ENCODE measurements at places on chromosomes 1 and 21.

- H3K4me1 ChIP-seq, result peaks cover 2% of the 10 kb centered on the region
- peaks cover 9% of the 10 kb centered on the region for H3K27me3 ChIP-seq
- no peaks in the 10 kb centered on the region for H3K36me3 ChIP-seq
- H3K4me3 ChIP-seq, result no peak overlapping the region
- H3K27ac ChIP-seq, result no peak overlapping the region
- no peak for DNase-seq
Observed at GRCh38 chr1:182122256-182122912, 60.9 kb upstream of the ZNF648 start.

- H3K36me3 ChIP-seq, result no peaks in the 10 kb centered on the region
- H3K27me3 ChIP-seq, result no peaks in the 10 kb centered on the region
- no peak for DNase-seq
- H3K4me3 ChIP-seq, result no peak overlapping the region
- no peaks in the 10 kb centered on the region for H3K4me1 ChIP-seq
Observed at GRCh38 chr1:196075621-196076020, 532.6 kb downstream of the KCNT2 start.

- no peak for DNase-seq
- no peaks in the 10 kb centered on the region for H3K36me3 ChIP-seq
- no peak overlapping the region for H3K4me3 ChIP-seq
- no peaks in the 10 kb centered on the region for H3K27me3 ChIP-seq
Observed at GRCh38 chr21:24424776-24425175, 1182.5 kb downstream of the MRPL39 start.

DNA sequence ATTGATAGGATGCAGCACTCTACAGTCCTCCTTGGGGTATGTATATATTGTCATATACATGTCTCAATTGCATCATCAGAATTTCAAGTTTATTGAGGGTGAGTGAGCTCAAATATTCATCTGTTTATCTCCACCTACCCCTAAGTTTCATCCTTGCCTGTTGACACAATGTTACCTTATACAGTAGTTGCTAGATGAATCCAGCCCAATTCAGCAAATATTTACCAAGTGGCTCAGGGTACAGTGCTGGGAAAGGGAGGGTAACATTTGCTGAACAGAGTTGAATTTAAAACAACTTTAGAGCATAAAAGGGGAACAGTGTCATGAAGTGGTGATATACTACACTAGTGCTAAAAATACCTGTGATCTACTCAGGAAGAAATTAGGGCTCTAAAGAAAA, 14.4 kb downstream of the ELAVL4 start:
- H3K27ac ChIP-seq, result no peak overlapping the region
- no peak for DNase-seq
- H3K27me3 ChIP-seq, result no peaks in the 10 kb centered on the region
- H3K36me3 ChIP-seq, result no peaks in the 10 kb centered on the region

GRCh38 chr1:41169799-41170180, 72.3 kb downstream of the SCMH1 start:
- H3K4me1 ChIP-seq, result no peaks in the 10 kb centered on the region
- H3K27me3 ChIP-seq, result no peaks in the 10 kb centered on the region
- DNase-seq, result no peak

DNA sequence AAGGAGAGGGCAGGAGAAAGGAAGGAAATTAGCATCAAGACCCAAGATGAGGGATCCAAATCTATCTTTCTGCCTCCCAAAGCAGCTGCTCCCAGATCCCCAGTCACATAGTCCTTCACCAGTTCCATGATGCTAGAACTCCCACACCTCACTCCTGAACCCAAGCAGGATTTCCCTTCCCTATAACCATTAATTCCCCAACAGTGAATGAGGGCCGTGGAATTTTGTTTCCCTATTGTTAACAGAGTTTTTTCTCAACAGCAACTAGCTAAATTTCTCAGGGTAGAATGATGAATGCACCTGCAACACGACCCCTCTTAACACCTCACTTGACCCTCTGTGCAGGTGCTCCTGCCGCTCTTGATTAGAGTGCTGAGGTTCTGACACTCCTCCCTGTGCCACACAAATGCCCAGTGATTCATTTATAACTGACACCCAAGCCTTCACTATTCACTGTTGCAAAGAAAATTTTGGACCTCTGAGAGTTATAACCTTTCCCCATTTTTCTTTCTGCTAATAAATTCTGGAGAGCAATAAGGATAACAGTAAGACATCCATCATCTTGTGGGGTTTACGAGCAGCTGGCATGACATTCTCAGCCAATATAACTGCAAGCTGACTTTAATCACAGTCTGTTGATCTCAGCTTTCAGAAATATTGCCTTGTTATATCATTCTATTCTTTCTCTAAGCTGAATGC, 25.4 kb upstream of the NPL start:
- H3K4me1 ChIP-seq, result no peaks in the 10 kb centered on the region
- H3K36me3 ChIP-seq, result no peaks in the 10 kb centered on the region
- no peak for DNase-seq
- no peak overlapping the region for H3K27ac ChIP-seq
- H3K4me3 ChIP-seq, result no peak overlapping the region

- no peak overlapping the region for H3K4me3 ChIP-seq
- H3K27ac ChIP-seq, result no peak overlapping the region
- DNase-seq, result no peak
- H3K4me1 ChIP-seq, result no peaks in the 10 kb centered on the region
- no peaks in the 10 kb centered on the region for H3K27me3 ChIP-seq
Observed at GRCh38 chr21:29265690-29266479, 32.8 kb upstream of the BACH1 start.

GRCh38 chr1:5728663-5729355, 263.4 kb downstream of the NPHP4 start:
- DNase-seq, result no peak
- H3K27me3 ChIP-seq, result no peaks in the 10 kb centered on the region
- H3K36me3 ChIP-seq, result no peaks in the 10 kb centered on the region
- no peaks in the 10 kb centered on the region for H3K4me1 ChIP-seq
- H3K4me3 ChIP-seq, result no peak overlapping the region
- no peak overlapping the region for H3K27ac ChIP-seq

- no peaks in the 10 kb centered on the region for H3K36me3 ChIP-seq
- DNase-seq, result no peak
- no peaks in the 10 kb centered on the region for H3K27me3 ChIP-seq
- no peak overlapping the region for H3K27ac ChIP-seq
- H3K4me3 ChIP-seq, result no peak overlapping the region
Observed at GRCh38 chr1:212565079-212565478, 43.5 kb upstream of the ATF3 start.

- peak; percentile 98 for DNase-seq
- H3K4me3 ChIP-seq, result peak overlapping the region; percentile 80
- no peaks in the 10 kb centered on the region for H3K27me3 ChIP-seq
- peak overlapping the region; percentile 84 for H3K27ac ChIP-seq
Observed at GRCh38 chr1:174999216-174999935, 371 bp upstream of the CACYBP start.

GRCh38 chr1:229844675-229845074, 218.6 kb downstream of the URB2 start:
- H3K4me3 ChIP-seq, result no peak overlapping the region
- DNase-seq, result no peak
- no peak overlapping the region for H3K27ac ChIP-seq
- no peaks in the 10 kb centered on the region for H3K4me1 ChIP-seq
- peaks cover 3% of the 10 kb centered on the region for H3K27me3 ChIP-seq
- H3K36me3 ChIP-seq, result no peaks in the 10 kb centered on the region

DNA sequence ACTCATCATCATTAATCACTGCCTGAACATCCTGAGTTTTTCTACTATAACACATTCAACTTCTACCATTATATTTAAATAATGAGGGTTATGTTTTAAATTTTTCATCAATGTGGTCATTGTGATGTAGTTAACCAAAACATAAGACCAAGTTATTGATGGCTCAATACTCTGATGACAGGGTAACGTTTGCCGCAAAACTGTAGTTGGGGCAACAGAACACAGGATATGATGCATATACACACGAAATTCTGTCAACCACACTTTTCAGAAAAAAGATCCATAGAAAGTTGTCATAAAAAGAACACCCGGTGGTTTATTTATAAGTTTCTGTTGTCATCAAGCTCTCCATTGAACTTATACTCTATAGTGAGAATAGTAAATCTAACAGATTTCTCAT, 121.7 kb upstream of the COL11A1 start:
- no peaks in the 10 kb centered on the region for H3K4me1 ChIP-seq
- DNase-seq, result no peak
- no peak overlapping the region for H3K4me3 ChIP-seq
- H3K27ac ChIP-seq, result no peak overlapping the region

- H3K27ac ChIP-seq, result no peak overlapping the region
- no peaks in the 10 kb centered on the region for H3K27me3 ChIP-seq
- no peak overlapping the region for H3K4me3 ChIP-seq
- DNase-seq, result no peak
Observed at GRCh38 chr21:43015906-43016540, 41.7 kb downstream of the PKNOX1 start.

DNA sequence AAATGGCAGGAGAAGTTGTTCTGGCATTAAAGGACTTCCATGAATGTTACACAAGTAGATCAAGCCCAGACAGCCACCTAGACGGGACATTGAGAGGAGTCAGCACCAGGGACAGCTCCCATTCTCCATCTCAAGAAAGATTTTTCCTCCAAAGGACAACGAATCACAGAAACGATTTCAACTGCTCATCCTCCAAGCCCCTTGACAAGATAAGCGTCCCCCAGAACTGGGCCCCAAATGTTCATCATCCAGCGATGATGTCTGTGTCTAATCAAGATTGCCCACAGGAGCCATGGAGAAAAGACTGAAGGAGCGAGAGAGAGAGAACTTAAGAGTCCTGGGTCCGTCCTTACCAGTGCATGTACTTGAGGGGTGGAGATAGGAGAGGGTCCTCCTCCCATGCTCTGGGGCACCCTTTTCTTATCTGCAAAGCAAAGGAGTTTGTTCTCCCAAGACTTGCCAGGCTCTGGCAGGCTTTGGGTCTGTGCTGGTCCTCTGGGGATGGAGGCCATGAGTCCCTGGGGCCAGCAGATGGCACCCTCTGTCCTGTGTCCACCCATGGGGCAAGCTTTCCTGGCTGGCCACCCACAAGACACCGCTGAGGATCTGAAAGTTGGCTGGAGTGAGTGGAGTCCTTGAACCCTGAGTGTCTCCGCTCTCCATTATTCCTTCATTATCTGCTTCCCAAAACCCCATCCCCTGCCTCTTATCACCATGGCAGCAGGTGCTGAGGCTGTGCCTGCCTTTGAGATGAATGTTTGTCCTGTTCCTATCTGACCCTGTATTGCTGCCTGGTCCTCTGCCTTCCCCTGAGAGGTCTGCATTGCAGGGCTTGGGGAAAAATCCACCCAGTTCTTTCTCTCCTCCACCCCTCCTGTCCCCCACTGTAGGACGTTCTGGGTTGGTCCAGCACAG, 164.6 kb downstream of the ACTL8 start:
- DNase-seq, result peak; percentile 73
- no peak overlapping the region for H3K27ac ChIP-seq
- no peaks in the 10 kb centered on the region for H3K27me3 ChIP-seq
- no peak overlapping the region for H3K4me3 ChIP-seq
- H3K36me3 ChIP-seq, result no peaks in the 10 kb centered on the region

GRCh38 chr1:236144033-236144432, 1.7 kb downstream of the GPR137B start:
- H3K36me3 ChIP-seq, result no peaks in the 10 kb centered on the region
- no peak overlapping the region for H3K4me3 ChIP-seq
- peaks cover 2% of the 10 kb centered on the region for H3K27me3 ChIP-seq
- peaks cover 11% of the 10 kb centered on the region for H3K4me1 ChIP-seq
- no peak overlapping the region for H3K27ac ChIP-seq
- DNase-seq, result no peak

GRCh38 chr1:174074757-174075156, 52.6 kb upstream of the RC3H1 start:
- no peaks in the 10 kb centered on the region for H3K36me3 ChIP-seq
- peaks cover 1% of the 10 kb centered on the region for H3K4me1 ChIP-seq
- DNase-seq, result no peak
- no peak overlapping the region for H3K27ac ChIP-seq

DNA sequence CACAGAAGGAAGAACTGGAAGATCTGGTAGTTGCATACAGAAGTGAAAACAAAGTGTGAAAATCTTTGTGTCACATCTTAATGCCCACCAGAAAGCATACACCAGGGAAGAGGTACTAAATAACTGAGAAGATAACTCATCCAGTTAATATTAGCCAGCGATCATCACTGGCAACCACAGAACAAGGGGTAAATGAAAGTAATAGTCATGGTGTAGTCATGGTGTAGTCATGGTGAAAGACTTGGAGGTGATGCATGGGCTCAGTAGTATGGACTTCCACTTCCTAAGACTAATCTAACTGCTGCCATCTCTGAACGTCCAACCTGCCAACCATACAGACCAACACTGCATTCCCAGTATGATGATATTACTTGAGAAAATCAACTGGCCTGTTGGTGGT, 481.2 kb upstream of the NR5A2 start:
- no peaks in the 10 kb centered on the region for H3K27me3 ChIP-seq
- H3K4me1 ChIP-seq, result no peaks in the 10 kb centered on the region
- no peak overlapping the region for H3K27ac ChIP-seq
- H3K36me3 ChIP-seq, result no peaks in the 10 kb centered on the region

- H3K4me1 ChIP-seq, result no peaks in the 10 kb centered on the region
- peaks cover 16% of the 10 kb centered on the region for H3K36me3 ChIP-seq
- no peaks in the 10 kb centered on the region for H3K27me3 ChIP-seq
- DNase-seq, result no peak
- no peak overlapping the region for H3K4me3 ChIP-seq
Observed at GRCh38 chr21:45533846-45534635, 8.2 kb downstream of the SLC19A1 start.

GRCh38 chr1:64878931-64879611, 87.3 kb downstream of the JAK1 start:
- peaks cover 2% of the 10 kb centered on the region for H3K27me3 ChIP-seq
- H3K27ac ChIP-seq, result no peak overlapping the region
- H3K4me3 ChIP-seq, result no peak overlapping the region
- peaks cover 2% of the 10 kb centered on the region for H3K4me1 ChIP-seq
- peaks cover 14% of the 10 kb centered on the region for H3K36me3 ChIP-seq

- H3K36me3 ChIP-seq, result no peaks in the 10 kb centered on the region
- DNase-seq, result no peak
- H3K4me3 ChIP-seq, result no peak overlapping the region
Observed at GRCh38 chr1:200628223-200628881, 7.8 kb upstream of the KIF14 start.

DNA sequence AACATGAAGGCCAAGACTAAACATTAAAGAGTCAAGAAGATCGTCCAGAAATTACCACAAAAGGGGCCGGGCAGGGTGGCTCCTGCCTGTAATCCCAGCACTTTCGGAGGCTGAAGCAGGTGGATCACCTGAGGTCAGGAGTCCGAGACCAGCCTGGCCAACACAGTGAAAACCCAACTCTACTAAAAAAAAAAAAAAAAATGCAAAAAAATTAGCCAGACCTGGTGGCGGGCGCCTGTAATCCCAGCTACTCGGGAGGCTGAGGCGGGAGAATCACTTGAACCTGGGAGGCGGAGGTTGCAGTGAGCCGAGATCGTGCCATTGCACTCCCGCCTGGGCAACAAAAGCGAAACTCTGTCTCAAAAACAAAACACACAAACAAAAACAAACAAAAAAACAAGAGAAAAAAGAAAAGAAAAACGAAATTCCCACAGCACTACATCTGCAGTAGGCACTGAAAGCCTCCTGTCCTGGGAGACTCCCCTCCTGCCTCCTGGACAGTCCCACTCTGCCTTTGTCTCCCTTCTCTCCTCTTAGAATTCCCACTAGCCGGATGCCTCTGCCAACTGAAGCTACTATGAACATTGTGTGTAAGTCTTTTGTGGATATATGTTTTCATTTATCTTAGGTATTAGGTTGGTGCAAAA, 17.7 kb upstream of the RIPK4 start:
- no peaks in the 10 kb centered on the region for H3K4me1 ChIP-seq
- H3K36me3 ChIP-seq, result no peaks in the 10 kb centered on the region
- DNase-seq, result no peak
- H3K4me3 ChIP-seq, result no peak overlapping the region
- H3K27me3 ChIP-seq, result no peaks in the 10 kb centered on the region
